Fibroblast of villous mesenchyme (primary cell): ENCODE measurements at places on chromosomes 2 and 18. TPM values are rescaled to one million over a fixed set of nuclear protein-coding genes. Genes with fewer than 3 reads are reported as not detected.

DNA sequence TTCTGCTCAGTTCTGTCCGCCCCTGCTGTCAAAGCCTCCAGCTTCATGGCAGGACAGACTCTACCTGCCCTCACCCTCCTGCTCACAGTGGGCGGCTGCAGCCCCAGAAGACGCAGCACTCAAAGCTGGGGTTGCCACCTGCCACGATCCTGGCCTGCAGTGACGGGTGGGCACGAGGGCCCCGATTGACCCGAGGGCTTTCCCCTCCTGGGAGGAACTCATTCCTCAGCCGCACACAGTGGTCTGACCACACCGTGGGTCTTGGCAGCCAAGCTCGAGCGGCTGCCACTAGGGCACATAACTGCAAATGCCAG, 47.1 kb downstream of the HS6ST1 start:
- DNase-seq, result no peak

- no peak for DNase-seq
Observed at GRCh38 chr2:162114271-162114670, 37.8 kb downstream of the GCG start.

- no peak for DNase-seq
Observed at GRCh38 chr2:183993052-183993451, 605.3 kb upstream of the ZNF804A start.

- DNase-seq, result peak; percentile 97
Observed at GRCh38 chr2:11738589-11739436, 7.6 kb upstream of the LPIN1 start.

DNA sequence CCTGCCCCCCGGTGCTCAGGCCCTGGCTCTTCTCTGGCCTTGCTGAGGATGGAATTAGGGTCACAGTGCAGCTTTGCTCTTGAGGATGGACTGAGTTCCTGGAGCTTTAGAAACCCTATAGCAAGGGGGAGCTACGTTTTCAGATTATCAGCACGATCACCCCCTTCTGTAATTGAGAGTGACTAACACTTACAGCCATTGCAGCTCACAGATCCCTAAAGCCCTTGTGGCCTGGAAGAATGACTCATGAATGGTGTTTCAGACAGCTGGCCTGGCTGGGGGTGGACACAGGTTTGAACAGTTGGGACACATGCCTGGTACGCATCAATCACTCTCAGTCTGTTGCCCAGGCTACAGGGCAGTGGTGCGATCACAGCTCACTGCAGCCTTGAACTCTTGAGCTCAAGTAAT, 79.7 kb upstream of the IGFBP5 start:
- peak; percentile 86 for DNase-seq

DNA sequence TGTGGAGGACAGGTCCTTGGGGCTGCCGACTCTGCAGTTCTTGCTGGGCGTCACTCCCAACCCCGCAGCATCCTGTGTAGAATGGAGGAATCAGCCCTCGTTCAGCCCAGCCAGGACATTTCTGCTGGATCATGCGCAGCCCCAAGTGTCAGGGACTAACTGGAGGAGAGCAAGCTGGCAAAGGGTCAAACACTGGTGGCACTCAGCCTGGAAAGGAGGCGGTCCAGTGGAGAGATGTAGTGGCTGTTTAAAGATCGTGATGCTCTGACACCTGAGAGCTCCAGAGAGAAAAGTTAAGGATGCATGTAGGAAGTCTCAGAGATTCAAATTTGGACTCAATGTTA, 63.6 kb upstream of the SH3RF3 start:
- DNase-seq, result no peak

DNA sequence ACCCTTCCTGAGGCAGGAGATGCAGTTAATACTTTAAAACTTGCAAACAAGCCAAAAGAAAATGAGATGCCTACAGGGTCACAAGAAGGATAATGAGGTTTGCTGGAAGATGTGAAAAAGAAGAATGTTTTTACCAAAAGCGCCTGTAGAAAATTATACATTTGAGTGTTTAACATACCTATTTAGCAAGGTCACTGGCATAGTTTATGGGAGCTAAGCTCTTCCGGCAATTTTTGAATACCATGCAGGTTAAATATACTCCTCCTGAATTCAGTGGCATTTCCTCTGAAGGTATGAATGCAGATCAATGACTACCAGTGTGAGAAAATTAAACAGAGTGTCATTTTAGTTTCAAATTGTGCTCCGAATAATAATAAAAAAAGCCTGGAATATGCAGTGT, 21.2 kb upstream of the MAP3K20 start:
- no peak for DNase-seq

DNA sequence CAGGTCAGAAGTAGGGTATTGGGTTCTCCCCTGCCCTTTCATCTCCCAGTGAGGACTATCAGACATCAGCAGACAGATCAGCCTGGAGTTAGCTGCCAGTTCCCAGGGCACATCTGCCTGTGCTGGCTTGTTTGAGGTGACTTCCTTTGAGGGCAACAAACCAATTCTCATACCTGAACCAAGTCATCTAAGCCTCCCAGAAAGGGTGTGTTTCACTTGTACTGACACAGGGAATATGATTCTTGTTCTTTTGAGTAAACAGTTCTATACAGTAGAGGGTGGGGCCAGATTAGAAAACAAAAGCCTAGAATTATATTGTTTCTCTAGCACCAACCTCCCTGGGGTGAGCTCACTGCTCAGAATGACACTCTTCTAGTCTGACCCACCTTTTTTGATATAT, 591.9 kb downstream of the SLC4A3 start:
- DNase-seq, result no peak

DNA sequence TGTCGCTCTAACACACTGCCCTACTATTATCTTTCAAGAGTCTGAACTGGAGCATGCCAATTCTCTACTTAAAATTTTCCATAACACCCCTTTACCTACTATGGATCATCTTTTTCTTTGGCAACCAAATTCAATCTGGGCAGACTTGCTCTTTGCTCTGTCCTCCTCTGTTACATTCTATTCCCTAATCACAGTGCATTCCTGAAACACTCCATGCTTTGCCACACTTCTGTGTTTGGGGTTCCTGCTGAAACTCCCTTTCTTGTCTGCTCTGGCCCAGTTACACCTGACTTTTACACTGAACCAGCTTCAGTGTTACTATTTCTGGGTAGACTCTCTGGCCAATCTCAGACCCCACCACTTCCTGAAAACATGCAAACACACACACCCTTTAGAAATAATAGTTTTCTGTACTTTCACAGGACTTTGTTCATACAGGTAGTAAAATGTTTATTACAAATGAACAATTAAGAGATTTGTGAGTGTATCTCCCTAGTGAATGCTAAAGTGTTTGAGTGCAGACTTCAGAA, 119.9 kb upstream of the DCC start:
- no peak for DNase-seq

DNA sequence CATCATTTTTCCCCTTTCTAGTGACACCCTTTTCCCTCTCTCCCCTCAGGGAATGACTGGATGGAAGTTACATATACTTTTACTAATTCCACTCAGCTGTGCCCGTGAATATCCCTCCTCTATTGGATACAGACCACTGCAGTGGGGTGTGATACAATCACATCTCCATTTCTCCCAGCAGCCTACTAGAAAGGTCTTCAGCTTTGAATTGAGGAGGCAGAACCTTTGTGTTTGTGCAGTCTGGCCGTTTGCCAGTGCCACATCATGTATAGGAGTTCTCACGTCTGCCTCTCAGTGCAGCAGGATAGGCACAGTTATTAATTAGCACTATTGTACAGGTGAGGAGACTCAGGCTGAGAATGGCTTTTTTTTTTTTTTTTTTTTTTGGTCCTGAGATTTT, 16.4 kb downstream of the TNFRSF11A start:
- no peak for DNase-seq

DNA sequence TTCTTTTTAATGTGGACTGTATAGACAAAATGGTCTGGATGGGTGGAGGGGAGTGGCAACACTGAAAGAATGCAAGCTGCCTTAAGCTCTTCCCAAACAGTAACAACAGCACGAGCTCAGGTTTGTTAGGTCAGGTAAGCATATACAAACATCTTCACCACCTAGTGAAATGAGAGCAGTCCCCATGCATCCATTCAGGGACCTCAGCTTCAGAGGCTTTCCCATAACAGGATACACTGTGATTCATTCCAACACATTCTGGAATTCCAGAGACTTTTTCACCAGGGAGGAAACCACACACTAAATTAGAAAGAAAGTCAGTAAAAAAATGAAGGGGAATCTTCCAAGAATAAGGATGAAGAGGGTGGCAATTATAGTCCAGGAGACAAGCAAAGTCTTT, 50.4 kb upstream of the BZW1 start:
- peak; percentile 53 for DNase-seq

Gene VIT
- total RNA-seq, result under 0.01 TPM in 1 of 2 replicates, not detected in the other

Gene KYNU
- 0.43 and 0.64 TPM in 2 replicates for total RNA-seq
